ENCODE measurements at places on chromosomes 11 and 22.

- no peak for DNase-seq
These were observed 11.8 kb downstream of the DGCR8 start for GRCh38 chr22:20091690-20092476.

- no peak for DNase-seq
These were observed 106.9 kb downstream of the CTNND1 start for GRCh38 chr11:57868491-57868890.

- DNase-seq = no peak
These were observed 89.0 kb downstream of the CDKN1C start for GRCh38 chr11:2796508-2797113.

DNA sequence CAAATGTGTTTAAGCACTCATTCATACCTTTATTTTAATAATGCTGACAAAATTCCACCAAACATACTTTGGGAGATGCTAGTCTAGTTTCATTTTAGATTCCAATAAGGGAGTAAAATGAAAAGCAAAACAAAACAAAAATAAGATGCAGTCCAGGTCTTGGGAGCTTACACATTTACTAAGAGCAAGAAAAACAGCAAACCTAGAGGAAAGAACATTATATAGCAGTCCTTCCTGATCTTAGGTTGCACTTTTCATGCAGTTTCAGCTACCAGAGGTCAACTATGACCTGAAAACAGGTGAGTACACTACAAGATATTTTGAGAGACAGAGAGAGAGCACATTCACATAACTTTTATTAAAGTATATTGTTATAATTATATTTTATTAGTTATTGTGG is 1100.9 kb downstream of the DLG2 start:
- no peak for DNase-seq

GRCh38 chr11:199004-199581 is 6.2 kb downstream of the SCGB1C1 start:
- no peak for DNase-seq

DNA sequence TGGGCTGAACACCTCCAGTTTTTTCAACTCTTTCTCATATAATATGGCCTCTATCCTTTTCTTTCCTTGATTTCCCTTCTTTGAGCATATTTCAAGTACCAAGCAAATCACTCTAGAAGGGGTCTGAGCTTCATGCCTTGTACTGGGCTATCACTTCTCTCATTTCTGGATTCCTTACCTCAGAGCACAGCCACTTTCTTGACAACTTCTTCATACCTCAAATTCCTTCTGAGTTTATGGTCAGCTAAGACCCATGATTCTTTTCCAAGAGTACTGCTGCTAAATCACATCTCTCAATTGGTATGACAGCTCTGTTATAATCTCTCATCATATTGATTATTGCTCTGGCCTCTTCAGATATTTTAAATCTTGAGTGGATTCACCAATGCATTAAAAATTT is 224.8 kb upstream of the ZBED5 start:
- DNase-seq = no peak

GRCh38 chr11:109041876-109042275 is 377.0 kb downstream of the DDX10 start:
- DNase-seq = no peak

- DNase-seq = no peak
These were observed 131.2 kb upstream of the B3GAT1 start for GRCh38 chr11:134543241-134543640.

All from activated naive CD8-positive, alpha-beta T cell treated with anti-CD3 and anti-CD28 coated beads, Interleukin-2, amount 50 U/mL, for 16 hours (primary cell).